ENCODE measurements at places on chromosomes 5 and 9.

DNA sequence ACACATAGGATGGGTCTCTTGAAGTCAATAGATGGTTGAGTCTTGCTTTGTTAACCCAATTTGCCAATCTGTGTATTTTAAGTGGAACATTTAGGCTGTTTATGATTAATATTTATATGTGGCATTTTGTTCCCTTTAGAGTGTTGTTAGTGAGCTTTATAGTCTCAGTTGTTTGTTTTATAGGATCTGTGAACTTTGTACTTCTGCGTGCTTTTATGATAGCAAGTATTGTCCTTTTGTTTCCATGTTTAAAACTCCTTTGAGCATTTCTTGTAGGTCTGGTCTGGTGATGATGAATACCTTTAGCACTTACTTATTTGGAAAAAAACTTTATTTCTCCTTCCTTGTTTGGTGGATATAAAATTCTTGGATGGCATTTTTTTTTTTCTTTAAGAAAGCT is 23.8 kb downstream of the SELENOP start:
- DNase-seq: no peak

DNA sequence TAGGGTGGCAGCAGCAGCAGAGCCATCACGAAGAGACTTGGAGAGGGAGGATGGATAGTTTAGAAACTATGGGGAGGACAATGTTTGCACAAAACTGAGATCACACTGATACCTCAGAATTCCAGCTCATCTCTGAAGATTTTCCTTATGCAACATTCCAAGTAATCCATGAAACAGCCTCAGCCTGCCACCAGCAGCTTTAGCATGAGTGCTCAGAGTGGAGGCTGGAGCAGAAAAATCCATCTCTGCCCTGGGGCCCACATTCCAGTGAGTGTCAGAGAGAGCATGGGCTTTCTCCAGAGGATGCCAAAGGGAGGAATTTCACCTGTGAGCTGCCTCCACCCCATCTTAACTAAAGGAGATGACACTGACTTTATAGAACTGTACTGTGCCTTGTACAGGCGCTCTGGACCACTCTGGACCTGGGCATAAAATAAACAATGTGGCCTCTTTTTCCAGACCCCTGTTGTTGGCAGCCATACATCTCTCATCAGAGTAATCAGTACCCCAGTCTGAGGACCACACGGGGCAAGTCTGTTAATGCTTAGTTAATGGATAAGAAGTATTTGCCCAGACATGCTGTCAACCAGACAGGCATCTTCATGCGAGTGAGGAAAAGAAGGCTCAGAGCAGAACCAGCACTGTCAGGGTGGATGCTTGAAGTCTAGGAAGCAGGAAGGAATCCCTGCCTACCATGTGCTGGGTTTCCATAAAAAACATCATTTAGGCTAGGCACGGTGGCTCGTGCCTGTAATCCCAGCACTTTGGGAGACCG is 440.9 kb downstream of the ENC1 start:
- no peak for DNase-seq

- no peak for DNase-seq
These were observed 245.8 kb upstream of the MAP3K1 start for GRCh38 chr5:56569566-56569965.

DNA sequence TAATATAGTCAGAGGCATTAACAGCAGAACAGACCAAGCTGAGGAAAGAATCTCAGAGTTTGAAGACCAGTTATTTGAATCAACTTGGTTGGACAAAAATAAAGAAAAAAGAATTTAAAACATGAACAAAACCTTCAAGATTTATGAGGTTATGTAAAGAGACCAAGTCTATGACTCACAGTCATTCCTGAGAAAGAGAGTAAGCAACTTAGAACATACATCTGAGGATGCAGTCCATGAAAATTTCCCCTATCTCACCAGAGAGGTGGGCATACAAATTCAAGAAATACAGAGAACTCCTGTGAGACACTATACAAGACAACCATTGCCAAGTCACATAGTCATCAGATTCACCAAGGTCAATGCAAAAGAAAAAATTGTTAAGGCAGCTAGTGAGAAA is 17.4 kb upstream of the C9orf72 start:
- DNase-seq: no peak

DNA sequence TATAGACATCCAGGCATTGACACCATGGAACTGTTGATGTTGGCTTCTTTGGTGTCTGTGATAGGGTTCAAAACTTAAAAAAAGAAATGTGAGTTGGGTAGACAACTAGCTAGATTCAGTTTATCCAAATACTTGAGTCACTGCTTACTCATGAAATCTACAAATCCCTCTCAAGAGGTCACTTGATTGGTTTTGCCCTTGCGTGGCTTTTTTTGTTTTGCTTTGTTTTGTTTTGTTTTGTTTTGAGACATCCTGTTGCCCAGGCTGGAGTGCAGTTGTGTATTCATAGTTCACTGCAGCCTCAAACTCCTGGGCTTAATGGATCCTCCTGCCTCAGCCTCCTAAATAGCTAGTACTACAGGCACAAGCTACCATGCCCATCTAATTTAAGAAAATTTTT is 10.5 kb upstream of the ENTREP1 start:
- DNase-seq: no peak

DNA sequence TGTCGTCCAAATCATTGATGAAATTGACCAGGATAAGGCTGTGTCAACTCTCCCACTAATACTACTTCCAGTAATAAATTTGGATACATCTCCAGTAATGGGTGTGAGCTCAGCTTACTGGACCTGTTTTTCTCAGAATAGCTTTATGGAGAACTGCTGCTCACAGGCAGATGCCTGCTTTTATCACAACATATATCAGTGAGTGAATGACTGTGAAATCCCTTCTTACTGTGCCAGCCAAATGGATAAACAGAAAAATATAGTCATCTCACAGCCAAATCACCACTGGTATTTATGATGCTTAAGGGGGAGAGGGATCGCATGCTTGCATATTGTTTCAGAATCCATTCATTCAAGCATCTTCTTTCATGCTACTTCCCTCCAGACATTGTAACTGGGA is 148.4 kb upstream of the PAPPA start:
- DNase-seq: no peak

DNA sequence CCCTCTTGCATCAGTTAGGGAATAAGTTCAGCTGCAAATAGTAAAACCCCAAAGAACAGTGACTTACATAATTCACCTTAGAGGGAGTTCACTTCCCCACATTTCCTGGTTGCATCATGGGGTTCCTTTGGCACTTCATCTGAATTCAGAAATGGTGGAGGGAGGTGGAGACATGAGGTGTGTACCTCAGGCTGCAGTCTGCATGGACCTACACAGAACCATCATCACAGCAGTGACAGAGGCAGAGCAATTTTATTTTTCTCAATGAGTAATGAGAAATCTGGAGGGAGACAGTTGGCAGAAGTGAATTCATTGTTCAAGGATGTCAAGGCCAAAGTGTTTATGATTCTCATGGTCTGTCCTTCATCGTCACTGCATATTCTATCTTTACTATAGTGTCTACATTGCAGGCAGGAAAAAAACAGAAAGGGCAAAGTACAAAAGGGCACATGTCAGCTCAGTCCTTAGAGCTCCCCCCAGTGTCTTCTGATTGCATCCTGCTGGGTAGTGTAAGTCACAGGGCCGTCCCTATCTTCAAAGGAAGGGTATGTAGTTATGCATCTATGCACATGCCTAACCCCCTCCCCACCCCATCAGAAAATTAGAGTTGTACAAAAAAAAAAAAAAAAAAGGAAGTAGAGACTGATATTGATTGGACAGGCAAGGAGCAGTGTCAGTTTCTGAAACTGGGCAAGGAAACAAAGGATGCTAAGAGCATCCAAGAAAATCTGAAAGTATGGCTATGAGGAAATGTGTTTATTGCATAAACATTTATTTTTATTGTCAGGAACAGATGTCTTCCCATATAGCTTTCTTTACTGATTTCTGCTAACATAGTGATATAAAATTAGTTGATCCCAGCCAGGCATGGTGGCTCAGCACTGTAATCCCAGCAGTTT is 132.7 kb upstream of the APC start:
- DNase-seq: no peak

DNA sequence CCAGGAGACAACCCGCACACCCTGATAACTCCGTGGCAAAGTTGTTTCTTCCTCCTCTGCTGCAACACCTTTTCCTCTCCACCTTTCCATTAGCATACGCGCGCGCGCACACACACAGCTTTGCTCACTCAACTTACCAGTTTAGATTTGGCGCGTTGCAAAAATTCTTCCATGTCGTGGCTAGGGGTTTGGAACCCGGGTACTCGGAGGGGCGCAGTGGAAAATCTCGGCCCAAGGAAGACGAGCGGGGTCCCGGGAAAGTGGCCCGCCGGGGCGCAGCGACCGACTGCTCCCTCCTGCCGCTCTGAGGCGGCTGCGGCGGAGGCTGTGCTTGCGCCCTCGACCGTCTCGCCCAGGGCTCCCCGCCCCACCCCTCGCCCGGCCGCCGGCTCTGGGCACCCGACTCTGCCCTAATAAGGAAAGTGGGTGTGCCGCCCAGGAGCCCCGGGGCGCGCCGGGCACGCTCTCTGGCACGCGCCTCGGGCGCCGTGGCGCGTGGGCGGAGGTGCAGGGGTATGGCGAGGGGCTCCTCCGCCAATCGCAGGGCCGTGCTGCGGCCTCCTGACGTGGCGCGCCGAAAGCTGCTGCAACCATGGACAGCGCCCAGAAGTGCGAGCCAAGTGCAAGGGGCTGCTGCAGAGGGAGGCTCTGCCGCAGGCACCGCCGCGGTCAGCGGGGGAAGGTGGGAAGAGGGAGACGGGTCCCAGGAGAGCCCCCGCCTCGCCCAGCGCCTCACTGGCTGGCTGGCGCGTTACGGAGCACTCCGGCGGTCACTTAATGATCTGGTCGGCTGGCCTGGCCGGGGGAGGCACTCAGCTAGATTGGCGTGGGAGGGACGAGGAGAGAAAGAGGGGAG is at the start of gene PRUNE2:
Gene PRUNE2 (minus strand): TSS at position 324 of the 856 bp plus-strand sequence. CDS start 151 bp downstream, at position 173.
- peak; percentile 90 for DNase-seq

DNA sequence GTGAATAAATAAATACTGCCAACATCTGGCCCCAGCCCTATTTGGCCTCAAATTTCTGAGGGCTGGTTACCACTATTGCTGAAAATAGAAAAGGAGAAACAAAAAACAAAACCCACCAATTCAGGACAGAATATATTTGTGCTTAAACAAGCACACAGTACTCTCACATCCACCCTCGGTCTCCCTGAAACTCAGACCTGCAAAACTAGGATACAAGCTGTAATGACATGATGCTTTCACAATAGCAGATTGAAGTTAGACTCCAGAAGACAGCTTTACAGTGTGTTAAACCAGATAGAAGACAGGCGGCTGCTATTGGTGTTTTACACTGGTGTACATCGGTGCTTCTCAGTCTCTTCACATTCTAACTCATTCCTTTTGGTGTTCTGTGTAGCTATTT is 214.9 kb upstream of the DMRT1 start:
- DNase-seq: no peak

GRCh38 chr9:27671636-27672035 is 98.4 kb upstream of the C9orf72 start:
- DNase-seq: no peak

DNA sequence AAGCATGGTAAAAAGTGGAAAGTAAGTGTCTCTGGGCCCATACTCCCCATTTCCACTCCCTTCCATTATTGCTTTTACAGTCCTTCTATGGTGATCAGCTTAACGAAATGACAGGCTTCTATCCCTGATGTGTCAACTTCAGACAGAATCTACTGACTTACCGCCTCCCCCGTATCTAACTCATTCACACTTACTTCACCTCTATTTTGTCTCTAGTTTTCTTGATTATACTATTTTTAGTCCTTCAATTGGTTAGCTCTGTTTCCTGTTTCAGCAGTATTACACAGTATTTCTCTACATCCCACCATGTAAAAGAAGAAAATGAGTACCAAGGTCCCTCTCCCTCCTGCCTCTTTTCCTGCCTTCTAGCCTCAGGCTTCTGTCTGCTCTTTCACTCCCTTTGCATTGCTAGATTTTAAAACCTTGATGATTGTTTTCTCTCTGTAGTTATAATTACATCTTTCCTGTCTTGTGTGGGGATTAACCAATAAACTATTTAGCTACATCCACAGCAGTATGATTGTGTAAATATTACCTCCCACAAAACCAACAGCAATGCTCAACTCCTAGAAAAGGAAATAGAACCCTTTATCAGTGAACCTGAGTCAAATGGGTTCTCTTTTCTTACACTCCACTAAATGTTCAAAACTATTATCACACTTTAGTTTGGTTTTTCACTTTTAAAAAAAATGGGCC is 53.4 kb downstream of the GNAQ start:
- DNase-seq: no peak

DNA sequence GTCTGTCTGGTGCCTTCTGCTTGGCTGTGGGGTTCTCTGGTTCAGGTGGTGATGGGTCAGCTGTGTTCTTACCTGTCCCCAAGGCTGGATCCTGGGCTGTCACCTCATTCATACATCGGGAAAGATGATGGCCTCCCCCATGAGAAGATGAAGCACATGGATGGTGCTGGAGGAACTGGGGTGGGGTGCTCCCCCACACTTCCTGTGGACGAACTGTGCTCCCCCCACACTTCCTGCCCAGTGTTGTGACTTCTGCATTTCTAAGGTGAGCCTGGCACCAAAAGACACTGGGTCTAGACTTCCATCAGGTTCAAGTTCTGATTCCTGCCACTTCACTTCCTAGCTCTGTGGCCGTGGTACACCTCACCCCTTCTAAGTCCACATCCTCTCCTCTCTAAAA is 4.3 kb upstream of the SURF6 start:
- DNase-seq: peak; percentile 28

DNA sequence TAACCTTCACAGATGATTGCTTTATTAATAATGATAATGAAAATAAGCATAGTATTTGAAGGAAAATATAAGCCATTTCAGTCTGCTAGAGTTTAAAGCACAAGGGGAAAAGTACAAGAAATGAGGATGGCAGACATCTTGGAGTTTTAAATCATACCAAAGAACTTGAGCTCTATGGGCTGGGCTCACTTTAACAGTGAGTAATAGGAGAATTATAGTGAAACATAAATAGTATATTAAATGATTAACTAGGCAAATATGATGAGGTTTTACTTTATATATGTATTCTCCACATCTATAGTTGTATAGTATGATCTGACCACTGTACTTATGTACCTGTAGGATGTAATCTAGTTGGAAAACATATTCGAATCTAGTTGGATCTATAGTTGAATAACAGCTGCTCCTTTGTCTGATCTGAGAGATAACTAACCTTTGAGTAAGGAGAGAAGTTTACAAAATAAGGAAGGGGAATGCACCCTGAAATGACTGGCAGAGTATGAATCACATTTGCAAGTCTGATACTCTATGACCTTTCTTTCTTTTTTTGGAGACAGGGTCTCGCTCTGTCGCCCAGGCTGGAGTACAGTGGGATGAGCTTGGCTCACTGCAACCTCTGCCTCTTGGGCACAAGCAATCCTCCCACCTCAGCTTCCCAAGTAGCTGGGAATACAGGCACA is 17.6 kb downstream of the MEGF9 start:
- DNase-seq: no peak
